AG09319 (cell line): ENCODE measurements at places on chromosomes 3 and 15.

DNA sequence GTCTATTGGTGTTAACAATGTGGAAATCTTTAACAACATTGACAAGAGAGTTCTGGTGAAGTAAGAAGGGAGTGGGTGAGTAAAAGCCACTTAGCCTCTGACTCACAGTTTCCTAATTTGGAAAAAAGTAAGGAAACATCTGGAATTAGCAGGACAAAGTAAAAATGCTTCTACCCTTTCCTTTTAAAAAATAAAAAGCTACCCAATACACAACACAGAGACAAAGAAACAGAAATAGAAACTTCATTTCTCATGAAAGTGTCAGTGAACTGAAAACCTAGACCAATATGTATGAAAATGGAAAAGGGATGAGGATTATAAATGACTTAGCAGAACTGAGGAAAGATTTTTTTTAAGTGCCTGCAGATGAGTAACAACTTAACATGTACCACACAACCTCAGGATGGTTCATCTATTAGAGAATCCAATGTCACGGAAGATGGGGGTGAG is 65.4 kb downstream of the SSR3 start:
- DNase-seq: no peak

GRCh38 chr3:64380546-64380945 is 155.3 kb upstream of the PRICKLE2 start:
- no peak for DNase-seq

GRCh38 chr3:102002056-102002455 is 152.7 kb downstream of the NFKBIZ start:
- no peak for DNase-seq

GRCh38 chr3:138909904-138910303 is 37.0 kb downstream of the FOXL2 start:
- DNase-seq: no peak

- DNase-seq: no peak
Observed at GRCh38 chr3:109563149-109563548, 225.8 kb upstream of the DPPA4 start.

DNA sequence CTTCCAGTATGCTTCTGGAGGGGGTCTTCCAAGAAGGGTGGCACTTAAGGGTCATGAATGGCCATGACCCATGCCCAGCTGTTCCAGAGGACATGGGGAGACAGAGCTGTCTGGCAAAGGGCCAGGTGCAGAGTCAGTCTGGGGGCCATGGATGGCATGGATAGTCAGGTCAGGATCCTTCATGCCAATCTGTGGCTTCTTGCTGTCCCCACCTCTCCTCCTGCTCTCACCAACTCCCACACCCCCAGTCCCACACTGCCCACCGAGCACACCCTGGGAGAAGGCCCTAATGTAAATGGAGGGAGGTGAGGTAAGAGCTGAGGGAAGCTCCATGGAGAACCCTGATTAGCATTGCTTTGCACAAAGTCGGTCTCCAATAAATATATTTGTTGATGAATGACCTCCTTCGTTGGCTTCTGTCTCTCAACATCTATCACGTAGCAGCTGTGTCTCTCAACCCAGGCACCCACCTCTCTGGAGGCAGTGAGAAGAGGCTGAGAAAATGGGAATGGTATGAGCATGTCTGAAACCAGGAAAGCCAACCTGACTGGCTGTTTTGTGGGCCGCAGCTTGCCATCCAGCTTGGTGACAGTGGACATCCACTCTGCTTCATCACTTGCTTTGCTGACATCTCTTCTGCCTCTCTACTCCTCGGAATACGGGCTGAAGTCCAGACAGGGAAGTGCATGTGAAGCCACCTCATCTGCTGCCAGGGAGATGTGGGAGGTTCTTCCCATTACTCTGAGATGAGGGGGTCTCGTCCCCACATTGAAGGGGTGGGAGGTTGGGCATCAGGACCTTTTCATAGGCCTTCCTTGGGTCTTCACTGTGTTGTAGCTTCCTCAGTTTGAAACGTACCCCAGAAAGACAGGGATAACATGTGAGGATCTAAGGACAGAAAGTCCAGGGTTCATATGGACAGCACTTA is 37.7 kb upstream of the RAB6B start:
- no peak for DNase-seq

DNA sequence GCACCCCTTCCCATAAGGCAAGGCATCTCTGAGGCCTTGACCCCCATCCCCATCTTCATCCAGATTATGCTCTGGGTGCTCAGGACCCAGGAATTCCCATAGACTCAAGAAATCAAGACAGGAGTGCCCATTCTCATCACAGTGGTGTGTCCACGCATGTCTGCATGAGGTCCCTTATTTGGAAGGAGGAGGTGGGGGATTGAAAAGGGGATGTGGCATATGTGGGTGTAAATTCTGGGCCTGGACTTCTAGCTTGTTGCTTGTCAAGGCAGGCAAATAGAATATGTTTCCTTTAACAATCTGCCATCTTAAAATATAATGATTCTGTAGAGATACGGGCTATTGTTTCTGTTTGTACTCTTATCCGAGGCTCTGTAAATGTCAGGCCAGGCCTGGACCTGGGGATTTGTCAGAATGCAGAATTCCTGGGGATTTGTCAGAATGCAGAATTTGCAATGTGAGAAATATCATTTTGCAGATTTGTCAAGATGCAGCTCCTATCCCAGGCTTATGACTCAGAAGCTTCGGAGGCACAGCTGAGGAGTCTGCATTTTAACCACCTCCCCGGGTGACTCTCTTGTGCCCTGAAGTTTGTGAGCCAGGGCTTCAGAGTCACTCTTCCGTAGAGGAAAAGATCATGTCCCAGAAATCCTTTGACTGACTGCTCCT is 157.8 kb downstream of the SV2B start:
- DNase-seq: no peak

- no peak for DNase-seq
Observed at GRCh38 chr3:136882571-136882970, 20.6 kb downstream of the NCK1 start.

GRCh38 chr3:172836390-172836997 is 86.0 kb downstream of the ECT2 start:
- DNase-seq: peak; percentile 7

DNA sequence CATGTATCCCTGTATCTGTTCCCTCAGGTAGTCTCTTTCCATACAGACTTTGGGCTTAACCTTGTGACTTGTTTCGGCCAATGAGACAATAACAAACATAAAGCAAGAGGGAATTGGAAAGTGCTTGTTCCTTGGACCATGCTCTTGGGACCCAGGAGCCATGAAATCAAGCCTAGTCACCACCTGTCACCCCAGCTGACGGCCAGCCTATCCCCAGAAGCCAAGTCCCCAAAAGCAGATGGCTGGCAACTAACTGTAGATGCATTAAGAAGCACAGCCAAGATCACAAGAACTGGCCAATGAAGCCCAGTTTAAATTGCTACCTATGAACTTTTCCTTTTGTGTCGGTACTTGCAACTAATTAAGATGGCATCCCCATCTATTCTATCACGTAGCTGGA is 822.0 kb downstream of the CADM2 start:
- DNase-seq: no peak

- DNase-seq: no peak
Observed at GRCh38 chr3:44509393-44509921, 32.0 kb upstream of the ZNF445 start.

DNA sequence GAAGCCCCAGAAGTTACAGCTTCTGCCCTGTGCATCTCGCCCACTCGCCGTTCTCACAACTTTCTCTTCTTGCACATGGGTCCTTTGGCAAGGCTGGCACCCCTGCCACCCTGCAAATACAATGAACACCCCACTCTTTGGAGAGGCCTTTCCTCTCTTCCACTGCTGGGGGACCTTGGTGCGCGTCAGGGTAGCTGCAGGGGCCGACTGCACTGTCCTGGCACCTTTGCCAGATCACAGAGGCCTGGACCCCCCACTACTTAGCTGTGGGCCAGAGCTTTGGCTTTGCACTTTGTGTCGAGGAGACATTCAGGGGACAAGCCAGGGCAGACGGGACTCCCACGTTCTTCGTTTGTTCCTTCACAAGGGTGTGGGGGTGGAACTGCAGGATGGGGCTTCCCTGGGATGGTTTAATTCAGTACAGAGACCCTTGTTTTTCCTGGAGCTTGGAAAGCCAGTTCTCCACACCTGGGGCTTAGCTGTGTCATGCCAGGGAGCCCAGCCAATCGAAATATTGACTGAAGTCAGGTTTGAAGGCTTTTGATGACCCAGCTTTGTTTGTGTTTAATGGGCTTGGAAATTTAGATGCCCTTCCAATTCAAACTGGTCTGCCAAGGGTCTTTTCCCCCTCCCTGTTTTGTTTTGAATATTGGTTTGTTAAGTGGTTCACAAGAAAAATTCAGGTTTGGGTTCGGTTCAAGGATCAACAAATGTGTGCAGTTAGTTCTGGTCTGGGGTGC is 256.1 kb upstream of the TLE3 start:
- no peak for DNase-seq

GRCh38 chr3:126452213-126452612 is 23.5 kb downstream of the ZXDC start:
- no peak for DNase-seq

DNA sequence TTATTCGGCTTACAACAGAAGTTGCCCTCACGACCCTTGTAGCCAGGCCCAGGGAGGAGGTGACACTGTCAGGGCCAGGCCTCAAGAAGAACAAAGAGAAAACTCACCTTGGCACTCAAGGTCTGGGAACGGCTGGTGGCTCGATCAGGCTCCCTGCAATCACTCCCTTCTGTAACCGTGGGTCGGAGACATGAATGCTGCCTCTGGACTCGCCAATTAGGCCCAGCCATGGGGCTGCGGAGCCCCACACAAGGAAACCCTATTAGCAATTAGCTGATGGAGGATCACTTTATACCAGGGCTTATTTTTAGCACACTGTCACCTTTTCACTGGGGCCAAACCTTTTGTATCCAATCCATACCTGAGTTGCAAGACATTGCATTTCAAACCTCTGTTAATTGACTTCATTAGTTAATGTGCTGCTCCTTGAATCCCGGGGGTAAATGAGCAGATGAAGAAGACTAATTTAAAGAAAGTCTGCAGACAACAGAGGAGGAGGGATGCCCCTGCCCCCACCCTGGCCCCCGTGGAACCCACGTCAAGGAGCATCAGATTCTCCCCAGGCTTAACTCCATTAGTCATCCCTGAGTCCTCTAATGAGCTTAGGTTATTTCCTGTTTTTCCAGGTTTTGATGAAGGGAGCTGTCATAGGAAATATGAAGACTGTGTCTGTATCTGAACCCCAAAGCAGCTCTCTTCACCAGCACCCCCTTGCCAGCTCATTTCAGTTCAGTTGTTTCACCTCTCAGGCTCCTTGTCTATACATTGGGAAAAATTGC is 255.3 kb downstream of the RORA start:
- DNase-seq: no peak

GRCh38 chr3:162192340-162193029 is 695.9 kb downstream of the OTOL1 start:
- DNase-seq: no peak

DNA sequence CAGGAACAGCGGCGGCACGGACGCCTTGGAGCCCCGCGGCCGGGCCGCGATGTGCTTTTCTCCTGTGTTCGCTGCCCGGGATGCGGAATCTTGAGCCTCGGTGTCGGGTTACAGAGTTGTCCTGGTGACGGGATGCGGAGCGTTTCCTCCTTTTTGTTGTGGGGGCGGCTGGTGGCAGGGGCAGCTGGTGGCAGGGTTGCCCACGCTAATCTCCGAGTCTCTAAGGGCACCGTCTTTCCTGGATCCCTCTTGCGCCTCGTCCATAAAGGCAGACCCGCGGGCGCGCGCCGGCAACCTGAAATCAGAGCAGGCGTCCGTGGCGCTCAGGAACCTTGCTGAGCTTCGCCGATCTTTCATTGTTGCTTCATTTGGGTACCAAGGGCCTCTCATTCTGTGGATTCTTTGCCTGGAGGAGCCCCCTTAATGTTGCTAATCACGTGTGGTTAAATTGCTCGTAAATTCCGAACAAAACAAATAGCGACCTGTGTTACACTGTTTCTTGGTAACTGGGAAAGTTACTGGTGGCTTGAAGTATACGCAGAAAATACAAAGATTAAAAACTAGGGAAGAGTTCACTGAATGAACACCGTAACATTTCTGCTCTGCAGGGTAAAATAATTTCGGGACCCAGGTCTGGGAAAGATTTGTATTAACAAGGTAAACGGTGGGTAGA is 844 bp upstream of the PFN2 start:
- no peak for DNase-seq

DNA sequence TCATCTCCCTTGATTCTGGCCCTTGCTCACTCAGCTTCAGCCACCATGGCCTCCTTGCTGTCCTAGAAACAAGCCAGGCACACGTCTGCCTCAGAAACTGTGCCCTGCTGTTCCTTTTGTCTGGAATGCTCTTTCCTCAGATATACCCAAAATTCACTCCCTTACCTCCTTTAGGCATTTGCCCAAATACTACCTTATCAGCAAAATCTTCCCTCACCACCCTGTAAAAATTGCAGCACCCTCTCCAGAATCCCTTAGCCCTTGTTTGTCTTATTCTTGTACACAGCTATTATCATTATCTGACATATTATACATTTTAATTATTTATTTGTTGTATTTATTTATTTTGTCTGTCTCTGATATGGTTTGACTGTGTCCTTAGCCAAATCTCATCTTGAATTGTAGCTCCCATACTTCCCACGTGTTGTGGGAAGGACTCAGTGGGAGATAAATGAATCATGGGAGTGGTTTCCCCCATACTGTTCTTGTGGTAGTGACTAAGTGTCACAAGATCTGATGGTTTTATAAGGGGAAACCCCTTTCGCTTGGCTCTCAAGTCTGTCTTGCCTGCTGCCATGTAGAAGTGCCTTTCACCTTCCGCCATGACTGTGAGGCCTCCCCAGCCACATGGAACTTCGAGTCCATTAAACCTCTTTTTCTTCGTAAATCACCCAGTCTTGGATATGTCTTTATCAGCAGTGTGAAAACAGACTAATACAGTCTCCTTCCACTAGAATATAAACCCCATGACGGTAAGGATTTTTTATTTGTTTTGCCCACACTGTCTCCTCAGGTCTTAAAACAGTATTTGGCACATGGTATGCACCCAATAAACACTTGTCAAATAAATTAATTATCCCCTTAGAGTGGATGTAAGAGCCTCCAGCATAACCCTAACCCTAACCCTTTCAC is 60.0 kb upstream of the STT3B start:
- no peak for DNase-seq

DNA sequence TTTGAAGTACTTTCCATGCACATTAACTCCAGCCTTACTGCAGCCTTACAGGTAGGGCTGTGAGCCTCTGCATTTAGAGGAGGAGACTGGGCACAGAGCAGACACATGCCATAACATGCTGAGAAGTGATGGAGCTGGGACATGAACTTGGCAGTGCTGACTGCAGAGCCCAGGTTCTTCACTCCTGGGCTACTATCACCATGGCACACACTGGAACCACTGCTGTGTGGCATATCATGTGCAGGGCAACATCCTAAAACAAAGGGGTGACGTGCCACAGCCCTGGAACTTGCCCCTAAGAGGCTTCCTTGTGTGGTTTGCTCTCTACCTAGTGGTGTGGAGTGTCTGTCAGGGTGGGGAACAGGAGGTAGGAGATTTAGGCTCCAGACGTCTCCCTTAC is 25.4 kb downstream of the EHD4 start:
- DNase-seq: no peak

DNA sequence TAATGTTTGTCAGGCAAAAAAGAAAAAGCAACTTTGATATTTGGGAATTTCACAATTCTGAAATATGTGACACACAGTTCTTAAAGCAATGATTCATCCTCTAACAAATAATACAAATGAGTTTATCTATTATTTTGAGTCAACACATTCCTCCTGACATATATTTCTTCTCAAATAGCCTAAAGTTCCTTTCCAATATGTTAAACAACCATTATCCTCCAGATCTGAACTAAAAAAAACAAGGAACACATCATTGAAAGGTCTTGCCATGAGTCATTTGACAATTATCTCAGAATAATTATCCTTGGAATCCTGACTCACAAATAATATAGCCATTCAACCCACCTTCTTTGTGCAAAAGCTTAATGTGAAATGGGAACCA is 208.7 kb upstream of the CDIN1 start:
- DNase-seq: no peak
